ENCODE measurements at places on chromosomes 2 and 18.

- no peak for DNase-seq
Observed at GRCh38 chr2:232860593-232861241, 9.3 kb upstream of the SNORC start.

DNA sequence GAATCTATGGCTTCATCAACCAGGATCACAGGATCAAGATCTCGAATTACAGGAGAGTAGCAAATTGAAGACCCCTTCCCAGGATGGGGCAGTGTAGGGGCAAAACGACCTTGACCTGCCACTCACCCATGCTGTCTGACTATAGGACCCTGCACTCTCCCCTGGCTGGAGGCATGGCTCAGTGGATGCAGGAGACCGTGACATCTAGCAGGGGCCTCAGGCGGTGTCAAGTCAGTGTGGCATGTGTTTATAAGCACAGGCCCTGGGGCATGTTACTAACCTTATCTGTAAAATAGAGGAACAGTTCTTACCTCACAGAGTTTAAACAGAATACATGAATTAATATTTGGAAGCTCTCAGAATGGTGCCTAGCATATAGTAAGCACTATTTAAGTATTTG lies 3.5 kb downstream of the HAAO start:
- no peak for DNase-seq

DNA sequence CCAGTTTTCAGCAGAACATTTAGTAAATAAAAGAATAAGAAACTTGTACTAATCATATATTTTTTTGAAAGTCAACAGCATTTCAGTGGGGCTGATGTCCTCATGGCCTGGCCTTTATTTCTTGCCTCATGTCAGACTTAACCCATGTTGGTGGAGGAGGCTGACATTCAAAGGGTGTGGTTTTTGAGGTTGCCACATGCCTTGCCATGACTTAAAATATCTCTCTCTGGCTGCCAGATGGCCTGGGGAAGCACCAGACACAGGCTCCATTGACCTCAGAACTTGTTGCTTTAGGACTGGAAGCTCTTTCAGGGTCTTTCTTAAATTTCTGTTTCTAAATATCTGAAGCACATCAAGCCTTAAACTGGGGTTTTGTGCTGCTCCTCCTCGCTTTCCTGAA lies 32.5 kb upstream of the CD28 start:
- DNase-seq: no peak

GRCh38 chr2:185782223-185782769 lies 43.7 kb downstream of the FSIP2 start:
- DNase-seq: no peak

- DNase-seq: no peak
Observed at GRCh38 chr2:105071379-105071778, 33.5 kb downstream of the MRPS9 start.

- DNase-seq: no peak
Observed at GRCh38 chr2:60530660-60531281, 22.7 kb downstream of the BCL11A start.

GRCh38 chr2:2828774-2829368 lies 497.8 kb upstream of the MYT1L start:
- DNase-seq: no peak

DNA sequence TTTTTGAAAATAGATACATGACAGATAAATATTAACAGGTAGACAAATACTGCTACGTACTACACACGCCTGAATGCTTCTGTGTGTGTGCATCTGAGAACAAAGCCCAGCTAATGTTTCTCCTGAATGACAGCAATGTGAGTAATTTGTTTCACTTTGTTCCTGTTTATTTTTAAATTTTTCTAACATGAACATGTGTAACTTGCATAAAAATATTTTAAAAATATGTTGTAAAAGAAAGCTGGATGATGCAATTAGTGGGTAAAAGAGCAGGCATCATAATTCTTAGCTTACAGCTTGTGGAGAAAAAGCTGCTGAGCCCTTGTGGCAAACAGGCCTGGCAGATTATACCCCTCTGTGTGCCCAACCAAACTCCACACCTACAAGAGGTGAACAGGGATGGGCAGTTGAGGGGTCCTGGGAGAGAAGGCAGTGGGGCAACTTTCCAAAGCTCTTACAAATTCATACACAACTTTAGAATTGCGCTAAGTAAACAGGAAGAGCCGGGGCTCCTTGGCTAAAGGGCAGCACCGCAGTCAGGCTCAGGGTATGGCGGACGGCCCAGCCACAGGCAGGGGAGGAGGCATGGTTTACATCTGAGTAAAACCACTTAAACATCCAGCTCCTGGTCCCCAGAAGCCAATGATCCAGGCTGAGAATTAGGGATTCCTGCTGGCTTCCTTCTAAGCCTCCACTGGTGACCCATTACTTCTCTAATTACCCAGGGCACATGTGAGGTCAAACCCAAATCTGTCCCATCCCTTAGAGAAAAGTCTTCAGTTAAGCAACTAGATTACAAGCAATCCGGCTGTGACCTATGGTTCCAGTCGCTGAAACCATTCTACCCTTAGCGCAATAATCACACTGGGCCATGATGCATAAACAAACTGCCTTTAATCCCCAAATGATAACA lies 14.0 kb downstream of the PXDN start:
- DNase-seq: no peak

DNA sequence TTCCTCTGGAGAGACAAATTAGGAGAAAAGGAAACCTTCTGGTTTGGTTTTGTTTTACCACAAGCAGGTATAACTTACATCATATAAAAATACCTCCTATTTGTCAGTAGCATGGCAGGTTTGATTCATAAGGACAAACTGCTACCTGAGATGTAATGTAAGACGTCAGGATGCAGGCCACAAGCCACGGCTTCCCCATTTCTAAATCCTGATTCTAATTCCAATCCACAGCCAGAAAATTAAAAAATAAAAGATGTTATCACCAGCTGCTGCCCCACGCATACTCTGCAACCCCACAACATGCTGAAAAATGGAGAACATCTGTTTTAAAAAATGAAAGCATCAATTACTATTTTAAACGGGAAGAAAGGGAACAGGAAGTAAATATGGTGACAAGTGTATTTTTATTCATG lies 197.6 kb downstream of the BCL11A start:
- no peak for DNase-seq

DNA sequence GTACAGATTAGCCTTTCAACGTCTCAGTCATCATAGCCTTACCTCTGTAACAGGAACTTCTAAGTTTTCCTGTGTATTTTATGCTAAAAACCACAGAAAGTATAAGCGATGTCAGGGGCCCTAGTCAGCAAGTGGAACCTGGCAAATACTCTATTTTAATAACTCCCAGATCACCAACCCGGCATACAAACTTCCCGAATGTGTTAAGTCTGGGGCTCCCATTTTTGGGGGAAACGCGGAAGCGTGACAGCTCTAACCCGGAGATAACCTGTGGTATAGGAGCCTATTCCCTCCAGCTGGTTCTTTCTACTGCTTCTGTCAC lies 574 bp downstream of the NIFK start:
- no peak for DNase-seq

DNA sequence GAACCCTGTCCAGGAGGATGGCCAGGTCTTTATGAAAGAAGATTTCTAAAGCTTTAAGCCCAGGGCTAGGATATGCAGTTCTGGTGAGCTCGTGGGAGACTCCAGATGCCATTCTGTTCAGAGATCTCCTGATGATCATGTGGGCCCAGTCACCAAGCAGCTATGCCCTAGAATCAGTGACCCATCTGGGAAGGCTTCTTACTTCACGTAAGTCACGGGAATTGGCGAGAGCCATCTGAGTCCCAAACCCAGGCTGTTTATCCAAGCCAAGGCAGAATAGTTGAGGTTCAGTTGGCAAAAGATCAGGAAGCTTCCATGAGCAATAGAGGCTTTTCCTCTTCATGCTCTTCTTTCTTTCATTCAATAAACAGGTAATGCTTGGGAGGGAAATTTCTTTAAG lies 23.9 kb downstream of the ANTXR1 start:
- no peak for DNase-seq

DNA sequence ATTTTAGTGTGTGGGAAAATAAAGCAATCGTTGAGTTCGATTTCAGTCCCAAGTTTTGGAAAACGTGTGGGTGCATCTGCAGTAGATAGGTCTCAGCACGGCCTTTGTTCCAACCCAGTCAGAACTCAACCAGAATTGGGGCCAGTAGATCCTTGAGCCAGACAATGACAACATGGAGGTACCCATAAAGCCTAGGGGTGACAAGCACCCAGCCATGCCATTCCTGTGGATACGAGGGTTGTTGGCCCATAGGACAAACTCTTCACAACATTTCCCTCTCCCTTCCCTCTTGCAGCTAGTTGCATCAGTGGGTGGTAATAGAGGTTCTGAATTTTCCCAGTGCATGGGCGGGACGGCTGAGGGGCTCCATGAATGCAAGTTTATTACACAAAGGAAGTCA lies 60.1 kb downstream of the ST3GAL5 start:
- DNase-seq: no peak

DNA sequence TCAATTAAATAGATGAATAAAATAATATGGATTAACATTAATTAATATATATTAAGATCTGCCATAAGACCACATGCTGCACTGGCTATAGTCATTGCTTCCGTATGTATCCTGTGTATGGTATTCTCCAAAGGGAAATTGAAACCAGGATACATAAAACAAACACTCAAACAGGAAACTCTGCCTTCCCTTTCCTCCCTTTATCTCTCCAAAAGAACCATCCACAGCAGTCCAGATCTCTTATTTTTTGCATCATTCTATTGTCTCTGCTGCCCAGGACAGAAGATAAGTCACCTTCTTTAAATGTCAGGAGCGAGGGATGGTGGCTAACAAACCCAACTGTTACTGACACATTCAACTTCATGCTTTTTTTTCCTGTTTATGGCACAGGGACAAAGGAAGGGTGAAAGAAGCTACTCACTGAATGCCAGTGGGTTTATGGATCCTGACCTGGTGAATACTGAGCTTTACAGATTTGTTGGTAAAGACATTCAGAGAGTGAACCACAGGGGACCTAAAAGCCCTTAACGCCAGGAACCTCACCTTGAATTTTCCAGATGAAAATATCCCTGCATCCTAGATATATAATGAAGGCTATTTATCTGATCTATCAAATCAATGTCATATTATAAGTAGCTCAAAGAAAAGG lies 67.5 kb downstream of the CSRNP3 start:
- DNase-seq: no peak

DNA sequence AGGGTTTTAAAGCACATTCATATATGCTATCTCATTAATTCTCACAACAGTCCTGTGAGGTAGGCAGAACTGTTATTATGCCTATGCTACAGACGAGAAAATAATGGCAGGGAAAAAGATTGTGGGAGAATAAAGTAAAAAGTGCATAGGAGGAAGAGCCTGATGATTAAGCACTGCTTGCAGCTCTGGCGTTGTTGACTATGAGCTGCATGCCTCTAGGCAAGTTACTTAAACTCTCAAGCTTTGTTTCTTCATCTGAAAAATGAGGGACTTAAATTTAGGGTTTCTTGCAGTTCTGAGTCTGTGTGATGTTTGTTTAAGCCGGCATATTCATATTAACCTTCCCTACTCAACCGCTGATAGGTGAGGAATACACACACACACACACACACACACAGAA lies 51.6 kb upstream of the RAPH1 start:
- DNase-seq: no peak

- DNase-seq: no peak
Observed at GRCh38 chr2:161415034-161415986, 787 bp upstream of the TBR1 start.

DNA sequence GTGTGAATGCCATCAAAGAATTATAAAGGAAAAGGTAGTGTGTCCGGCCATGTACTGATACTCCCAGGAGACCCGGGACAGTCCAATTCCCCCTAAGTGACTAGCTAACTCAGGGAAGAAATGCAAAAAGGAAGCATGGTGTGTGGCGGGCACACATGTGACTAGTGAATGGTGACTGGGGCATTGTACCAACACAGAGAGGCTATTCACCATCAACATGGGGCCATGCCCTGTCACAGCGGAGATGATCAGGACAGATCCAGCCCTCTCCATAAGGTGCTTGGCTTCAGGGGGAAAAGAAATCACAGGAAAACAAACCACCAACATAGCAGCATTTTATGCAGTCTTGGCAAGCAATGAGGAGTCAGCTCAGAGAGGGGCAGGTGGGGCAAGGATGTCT lies 34.3 kb downstream of the FAM168B start:
- no peak for DNase-seq

DNA sequence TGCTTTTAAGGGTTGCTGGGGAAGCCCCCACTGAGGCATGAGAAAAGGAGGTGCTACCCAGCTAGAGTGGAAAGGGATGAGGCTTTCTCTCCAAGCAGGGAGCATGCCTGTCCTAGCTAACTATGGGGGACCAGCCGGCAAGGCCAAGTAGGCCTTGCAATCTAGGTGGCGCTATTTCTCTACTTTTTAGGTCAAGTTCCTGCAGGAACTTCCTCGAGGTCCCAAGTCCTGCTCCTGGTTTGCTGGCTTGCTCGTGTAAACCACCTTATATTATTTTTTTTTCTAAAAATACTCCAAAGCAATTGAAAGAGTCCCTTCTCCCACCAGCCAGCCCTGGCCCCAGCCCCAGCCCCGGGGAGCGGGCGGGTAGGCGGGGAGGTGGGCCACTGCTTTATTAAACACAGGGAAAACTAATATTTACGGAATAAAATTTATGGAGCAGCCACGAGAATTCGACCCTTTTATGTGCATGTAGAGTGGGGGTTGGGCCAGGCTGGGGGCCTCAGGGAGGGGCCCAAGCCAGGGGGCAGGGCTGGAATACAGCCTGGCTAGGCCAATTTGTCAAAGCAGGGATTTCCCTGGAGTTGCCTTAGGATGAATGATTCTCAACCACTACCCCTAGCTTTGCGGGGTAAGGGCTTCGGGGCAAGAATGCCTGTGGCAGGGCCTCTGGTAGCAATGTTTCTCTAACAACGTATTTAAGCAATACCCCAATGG lies 12.8 kb upstream of the IHH start:
- no peak for DNase-seq

GRCh38 chr2:217160978-217161973 lies 301.4 kb upstream of the TNP1 start:
- no peak for DNase-seq

- no peak for DNase-seq
Observed at GRCh38 chr2:237725661-237726060, 72.9 kb upstream of the RBM44 start.

DNA sequence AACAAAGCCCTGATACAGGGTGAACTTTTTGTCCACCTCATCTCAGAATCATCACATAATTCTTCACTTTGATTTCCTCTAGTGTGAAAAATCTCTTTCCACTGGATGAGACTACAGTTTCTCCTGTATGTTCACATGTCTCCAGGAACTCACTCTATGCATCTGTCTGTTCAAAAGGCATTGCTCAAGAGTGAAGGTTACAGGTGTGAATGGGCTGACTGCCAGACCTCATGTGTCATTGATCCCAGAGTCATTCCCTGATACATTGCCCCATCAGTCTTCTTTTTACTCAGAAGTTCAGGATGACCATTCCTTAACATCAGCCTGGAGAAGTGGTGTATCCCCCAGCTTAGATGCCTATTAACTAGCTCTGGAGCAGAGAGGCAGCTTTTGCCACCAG lies 4.4 kb upstream of the DSC3 start:
- no peak for DNase-seq

- DNase-seq: no peak
Observed at GRCh38 chr2:18096836-18097405, 218.5 kb downstream of the KCNS3 start.

DNA sequence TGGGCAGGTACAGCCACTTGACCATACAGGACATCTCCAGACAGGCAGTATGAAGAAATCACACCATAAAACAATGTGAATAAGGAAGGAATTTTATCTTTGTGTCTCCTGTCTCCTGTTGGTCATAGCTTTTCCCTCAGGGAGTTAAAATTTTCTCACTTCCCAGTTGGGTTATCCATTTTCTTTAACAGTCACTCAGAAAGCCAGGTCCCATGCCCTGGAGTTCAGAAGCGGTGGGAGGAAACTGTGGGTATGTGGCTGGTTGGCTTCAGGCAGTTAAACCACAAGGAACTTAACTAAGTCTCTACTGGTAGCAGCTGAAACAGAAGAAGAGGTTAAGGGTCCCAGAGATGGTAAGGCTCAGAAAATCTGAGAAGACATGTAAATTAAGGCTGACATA lies 6.5 kb upstream of the SMAD2 start:
- no peak for DNase-seq
